Posterior vena cava (tissue), 2 donors: ENCODE measurements at places on chromosomes 1 and 21. TPM values are rescaled to one million over a fixed set of nuclear protein-coding genes. Genes with fewer than 3 reads are reported as not detected.

Gene KCNQ4
- 11.4 TPM for total RNA-seq

Gene ALG6
- total RNA-seq: 8.6 TPM

Gene CD53
- total RNA-seq: 30.2 TPM

Gene NBPF6
- total RNA-seq: not detected

Gene FCMR
- 1.4 TPM for total RNA-seq

Gene SPRR1A
- total RNA-seq: not detected

Gene SH3BGRL3
- total RNA-seq: 190 TPM
